NCI-H1436 treated with DMSO at 0.1 percent for 48 hours (cell line): ENCODE measurements at places on chromosomes 12 and 14.
A peak's percentile ranks its signal among the peaks of the same experiment; 100 is the strongest.

GRCh38 chr14:91361233-91361811, 56.3 kb downstream of the CCDC88C start:
- DNase-seq: no peak

GRCh38 chr12:115657081-115658013, 620.1 kb downstream of the MED13L start:
- DNase-seq: no peak

- no peak for DNase-seq
Observed at GRCh38 chr12:50533971-50534370, 29.2 kb downstream of the DIP2B start.

DNA sequence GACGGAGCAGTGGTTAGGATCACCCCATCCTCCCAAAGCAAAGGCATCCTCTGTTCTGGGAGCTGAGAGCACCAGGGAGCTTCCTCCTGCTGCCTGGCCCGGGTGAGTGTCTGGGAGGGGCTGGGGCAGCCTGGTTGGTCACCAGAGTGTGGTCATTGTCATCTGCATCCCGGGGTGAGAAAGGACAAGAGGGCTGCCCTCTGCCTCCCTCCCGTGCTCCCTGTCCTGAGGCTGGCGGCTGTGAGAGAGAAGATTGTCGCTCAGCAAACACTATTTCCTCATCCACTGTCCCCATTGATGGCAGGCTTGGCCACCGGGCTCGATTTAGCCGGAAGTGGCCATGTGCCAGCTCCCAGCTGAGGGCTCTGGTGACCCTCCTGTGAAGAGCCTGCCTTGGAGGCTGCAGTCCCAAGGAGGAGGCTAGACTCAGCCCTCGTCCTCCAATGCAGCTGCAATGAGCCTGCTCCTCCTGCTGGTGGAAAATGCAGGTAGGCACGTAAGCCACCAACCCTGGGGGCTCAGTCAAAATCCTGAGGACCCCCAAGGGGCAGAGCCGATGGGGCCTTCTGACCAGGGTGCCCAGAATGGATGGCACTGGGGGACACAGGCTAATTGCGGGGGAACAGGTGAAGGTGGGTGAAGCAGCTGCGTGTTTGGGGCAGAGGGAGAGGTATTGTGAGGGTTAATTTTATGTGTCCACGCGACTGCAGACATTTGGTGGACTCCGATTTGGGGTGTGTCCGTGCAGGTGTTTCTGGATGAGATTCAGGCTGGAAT, 155.7 kb downstream of the KIF26A start:
- no peak for DNase-seq

DNA sequence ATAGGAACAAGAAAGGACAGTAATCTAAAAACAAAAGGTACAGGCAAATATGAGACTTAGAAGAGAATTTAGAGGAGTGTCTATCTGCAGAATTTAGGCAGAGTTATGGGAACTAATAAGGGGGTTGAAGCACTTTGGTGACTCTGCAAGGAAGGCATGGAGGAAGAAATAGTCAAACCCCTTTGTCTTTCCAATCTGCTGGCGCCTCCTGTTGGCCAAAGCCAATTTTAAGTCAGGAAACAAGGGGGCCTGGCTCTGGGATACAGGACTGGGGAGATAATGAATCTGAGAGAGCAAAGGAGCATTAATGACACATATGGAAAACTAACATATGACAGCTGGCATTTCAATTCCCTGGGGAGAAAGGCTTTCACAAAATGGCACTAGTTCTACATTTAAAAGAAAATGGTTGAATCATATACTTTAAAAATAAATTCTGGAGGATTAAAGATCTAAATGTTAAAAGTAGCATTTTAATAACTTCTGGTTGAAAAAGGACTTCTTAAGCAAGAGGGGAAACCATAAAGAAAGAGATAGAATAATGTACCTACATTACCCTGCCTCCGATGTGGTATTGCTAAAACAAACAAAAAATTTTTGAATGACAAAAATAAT, 48.5 kb upstream of the CSRP2 start:
- DNase-seq: no peak

- no peak for DNase-seq
Observed at GRCh38 chr12:94326727-94327126, 132.9 kb downstream of the CEP83 start.

GRCh38 chr14:100554082-100554677, 33.0 kb downstream of the BEGAIN start:
- DNase-seq: no peak

- DNase-seq: no peak
Observed at GRCh38 chr14:90777830-90778485, 38.3 kb downstream of the TTC7B start.

- DNase-seq: no peak
Observed at GRCh38 chr12:100463661-100464060, 10.0 kb upstream of the NR1H4 start.

DNA sequence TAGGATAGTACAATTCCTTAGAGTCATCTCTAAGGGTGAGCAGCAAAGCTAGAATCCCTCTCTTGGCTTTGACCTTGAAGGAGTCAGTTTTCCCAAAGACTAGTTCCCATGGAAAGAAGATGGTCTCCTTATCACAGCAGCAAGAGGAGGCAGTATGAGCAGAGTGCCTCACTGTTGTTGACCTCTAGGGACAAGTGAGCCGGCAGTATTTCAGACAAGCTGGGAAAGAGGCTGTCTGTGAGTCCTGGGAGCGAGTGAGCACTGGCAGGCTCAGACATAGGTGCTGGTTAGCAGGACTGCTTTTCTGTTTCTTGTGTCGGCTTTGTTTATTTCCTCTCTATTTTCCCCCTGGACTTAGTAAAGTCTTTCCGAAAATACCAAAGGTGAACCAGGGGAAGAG, 60.7 kb downstream of the NTF3 start:
- no peak for DNase-seq

GRCh38 chr12:15984097-15984800, 73.1 kb downstream of the DERA start:
- no peak for DNase-seq

DNA sequence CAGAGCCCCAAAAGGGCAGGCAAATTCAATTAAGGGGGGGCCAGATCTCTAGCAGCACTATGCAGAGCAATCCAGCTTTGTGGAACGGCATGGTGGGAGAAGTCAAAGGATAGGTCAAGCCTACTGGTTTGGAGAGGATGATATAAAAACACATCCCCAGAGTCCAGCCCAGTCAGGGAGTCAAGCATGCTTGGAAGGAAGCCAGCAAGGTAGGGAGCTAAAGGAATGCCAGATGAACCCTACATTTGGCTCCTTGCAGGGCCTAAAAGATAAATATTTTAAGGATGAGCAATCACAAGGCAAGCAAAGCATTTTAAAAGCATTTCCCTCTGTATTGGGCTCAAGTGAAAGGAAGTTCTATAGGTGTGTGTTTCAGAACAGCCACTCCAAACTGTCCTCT, 21.4 kb downstream of the KCTD10 start:
- DNase-seq: no peak

- DNase-seq: no peak
Observed at GRCh38 chr12:14723763-14724162, 27.4 kb upstream of the GUCY2C start.

DNA sequence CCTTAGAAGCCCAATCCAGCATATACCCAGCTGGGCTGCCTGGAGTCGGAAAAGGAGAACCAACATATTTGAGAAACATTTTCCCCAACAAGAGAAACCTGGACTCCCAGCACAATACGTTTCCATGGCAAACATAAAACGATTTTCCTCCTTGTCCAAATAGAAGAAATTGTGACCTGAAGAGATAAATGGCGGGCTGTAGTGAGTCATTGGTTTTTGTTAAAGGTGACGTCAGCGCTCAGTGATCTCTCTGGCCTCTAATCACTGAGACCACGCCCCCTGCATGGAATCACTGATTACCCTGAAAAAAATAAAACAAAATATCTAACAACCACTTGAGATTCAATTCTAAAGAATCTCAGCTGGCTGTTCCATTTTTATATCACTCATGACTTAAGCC, 6.0 kb downstream of the CCDC60 start:
- peak; percentile 44 for DNase-seq

DNA sequence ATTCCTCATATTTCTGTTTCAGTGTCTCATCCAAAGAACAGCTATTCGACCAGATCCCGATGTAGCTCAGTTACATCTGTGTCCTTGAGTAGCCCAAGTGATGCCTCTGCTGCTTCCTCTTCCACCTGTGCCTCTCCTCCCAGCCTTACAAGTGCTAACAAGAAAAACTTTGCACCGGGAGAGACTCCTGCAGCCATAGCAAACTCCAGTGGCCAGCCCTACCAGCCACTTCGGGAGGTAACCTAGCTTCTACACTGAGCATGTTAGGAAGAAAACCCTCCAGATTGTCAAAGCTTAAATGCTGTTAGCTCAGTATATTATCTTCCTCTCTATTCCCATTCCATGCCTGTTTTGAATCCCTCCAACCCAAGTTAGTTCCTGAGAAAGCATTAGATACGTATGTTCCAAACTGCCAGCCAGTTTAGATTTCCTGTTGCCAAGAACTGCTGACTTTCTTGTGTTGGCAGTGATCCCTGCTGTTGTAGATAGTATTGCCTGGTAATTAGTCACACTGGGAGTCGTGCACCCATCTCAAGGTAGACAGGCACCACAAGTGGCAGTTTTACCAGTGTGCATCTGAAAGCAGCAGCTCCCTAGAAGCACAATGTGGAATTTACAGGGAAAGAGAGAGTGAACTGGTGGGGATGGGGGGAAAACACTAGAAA, 14.0 kb upstream of the KCNH3 start:
- no peak for DNase-seq

DNA sequence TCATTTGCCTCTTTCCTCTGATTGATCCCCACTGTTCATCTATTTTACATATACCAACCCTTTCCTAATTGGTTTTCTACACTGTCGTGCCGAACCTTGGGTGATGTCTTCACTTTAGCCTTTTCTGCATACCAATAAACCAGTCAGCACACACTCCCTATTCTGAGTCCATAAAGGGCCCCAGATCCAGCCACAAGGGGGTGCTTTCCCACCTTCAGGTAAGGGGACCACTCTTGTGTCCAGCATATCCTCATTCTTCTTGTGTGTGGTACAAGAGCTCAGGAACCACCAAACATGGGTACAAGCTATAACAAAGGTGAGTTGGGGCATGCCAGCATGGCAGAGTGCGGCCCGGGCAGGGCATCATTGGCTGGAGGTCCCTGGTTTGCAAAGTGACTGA, 859.8 kb downstream of the FSCB start:
- DNase-seq: no peak

GRCh38 chr14:30125322-30125979, 197.8 kb upstream of the PRKD1 start:
- DNase-seq: peak; percentile 49

GRCh38 chr12:92237762-92238523, 92.3 kb upstream of the BTG1 start:
- no peak for DNase-seq
